ENCODE measurements at places on chromosomes 5 and 9.

- DNase-seq, result no peak
Measured at GRCh38 chr5:128276537-128277216, 193.1 kb downstream of the SLC12A2 start.

DNA sequence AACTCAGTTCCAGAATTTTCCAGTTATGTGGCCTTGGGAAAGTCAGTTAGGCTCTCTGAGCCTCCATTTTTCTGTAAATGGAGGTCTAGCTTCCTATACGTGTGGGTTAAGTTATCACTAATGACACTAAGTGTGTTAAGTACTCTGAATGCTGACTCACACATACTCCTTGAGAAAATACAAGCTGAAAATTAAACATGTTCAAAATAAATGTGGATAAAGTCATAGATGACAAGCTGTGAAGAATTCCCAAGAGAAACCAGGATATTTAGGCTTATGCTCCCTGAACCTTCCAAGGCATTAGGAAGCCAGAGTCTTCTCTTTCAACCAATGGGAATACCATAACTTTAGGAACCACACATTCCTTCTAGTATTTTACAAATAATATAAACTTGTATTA lies 58.1 kb downstream of the ABCA1 start:
- DNase-seq, result no peak

DNA sequence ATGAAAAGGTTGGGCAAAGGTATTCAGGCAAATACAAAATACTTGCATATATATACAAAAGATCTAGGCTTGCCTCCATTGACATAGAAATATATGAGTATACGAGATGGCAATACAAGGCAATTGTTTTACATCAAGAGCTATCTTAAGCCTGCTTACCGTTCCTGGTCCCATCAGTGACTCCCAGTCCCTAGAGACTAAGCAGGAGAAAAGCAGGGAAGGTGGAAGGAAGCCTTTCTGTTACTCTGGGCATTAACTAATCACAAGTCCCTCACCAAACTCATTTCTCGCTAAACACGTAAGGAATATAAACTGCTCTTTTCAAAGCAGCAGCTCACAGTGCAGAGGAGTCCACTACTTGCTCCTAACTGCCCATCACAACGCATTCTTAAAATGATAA lies 125.2 kb downstream of the ZNF608 start:
- no peak for DNase-seq

DNA sequence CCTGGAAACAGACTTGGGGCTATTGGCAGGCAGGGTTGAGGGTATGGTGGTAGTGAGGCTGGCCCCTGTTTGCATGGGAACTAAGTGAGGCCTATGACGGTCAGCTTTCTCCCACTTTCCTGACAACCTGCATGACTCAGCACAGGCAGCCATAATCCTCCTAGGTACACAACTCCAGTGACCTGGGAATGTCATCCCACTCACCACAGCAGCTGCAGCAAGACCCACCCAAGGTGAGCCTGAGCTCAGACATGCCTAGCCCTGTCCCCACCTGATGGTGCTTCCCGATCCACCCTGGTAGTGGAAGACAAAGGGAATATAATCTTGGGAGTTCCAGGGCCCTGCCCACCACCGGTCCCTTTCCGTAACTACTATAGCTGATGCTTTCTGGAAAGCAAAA lies 178.7 kb downstream of the NDUFS4 start:
- DNase-seq, result no peak

DNA sequence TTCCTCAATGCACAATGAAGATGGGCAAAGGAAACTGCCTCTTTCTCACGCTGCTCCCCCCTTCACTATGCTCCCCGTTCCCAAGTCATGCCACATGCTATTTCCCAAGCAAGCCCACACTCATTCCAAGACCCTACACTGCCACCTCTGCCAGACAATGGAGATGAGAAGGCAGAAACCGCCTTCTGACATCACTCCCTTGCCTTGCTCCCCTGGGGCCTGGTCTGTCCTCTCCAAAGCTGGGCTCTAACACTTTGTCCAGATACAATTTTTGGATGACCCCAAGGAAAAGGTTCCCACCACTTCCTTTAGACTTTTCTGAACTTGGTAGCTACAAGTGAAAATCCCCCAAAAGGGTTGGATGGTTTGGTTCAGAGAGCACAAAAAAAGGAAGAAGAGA lies 7.2 kb upstream of the ADRA1B start:
- DNase-seq, result no peak

GRCh38 chr5:26009742-26010141 lies 1028.6 kb downstream of the CDH9 start:
- no peak for DNase-seq

GRCh38 chr5:122775550-122776542 lies 966 bp downstream of the SNX2 start:
- DNase-seq, result peak; percentile 21

GRCh38 chr5:5039918-5040317 lies 100.2 kb upstream of the ADAMTS16 start:
- DNase-seq, result peak; percentile 61

DNA sequence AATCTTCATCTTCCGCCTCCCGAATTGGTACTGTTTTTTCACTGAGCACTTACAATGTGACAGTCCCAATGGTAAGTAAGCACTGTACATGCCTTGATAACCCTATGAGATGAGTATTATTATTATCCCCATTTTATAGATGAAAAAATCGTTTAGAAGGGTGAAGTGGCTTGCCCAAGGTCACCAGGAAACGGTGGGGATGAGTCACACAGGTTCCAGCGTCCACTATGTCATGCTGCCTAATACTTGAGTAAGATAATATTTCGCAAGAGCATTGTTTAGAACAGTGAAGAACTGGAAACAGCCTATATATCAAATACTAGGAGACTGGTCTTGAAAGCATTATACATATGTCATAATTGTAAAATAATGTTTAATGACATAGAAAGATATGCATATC lies 12.9 kb downstream of the HAND1 start:
- no peak for DNase-seq

GRCh38 chr5:96922499-96923244 lies 13.2 kb upstream of the LNPEP start:
- DNase-seq, result peak; percentile 78

- DNase-seq, result no peak
Measured at GRCh38 chr5:174601946-174602345, 122.4 kb upstream of the MSX2 start.

GRCh38 chr5:131649161-131649560 lies 14.1 kb upstream of the RAPGEF6 start:
- no peak for DNase-seq

GRCh38 chr5:154087260-154087659 lies 48.5 kb downstream of the MFAP3 start:
- DNase-seq, result no peak

- DNase-seq, result no peak
Measured at GRCh38 chr5:113382731-113383130, 52.1 kb downstream of the TSSK1B start.

- no peak for DNase-seq
Measured at GRCh38 chr9:121678501-121679022, 27.1 kb downstream of the DAB2IP start.

DNA sequence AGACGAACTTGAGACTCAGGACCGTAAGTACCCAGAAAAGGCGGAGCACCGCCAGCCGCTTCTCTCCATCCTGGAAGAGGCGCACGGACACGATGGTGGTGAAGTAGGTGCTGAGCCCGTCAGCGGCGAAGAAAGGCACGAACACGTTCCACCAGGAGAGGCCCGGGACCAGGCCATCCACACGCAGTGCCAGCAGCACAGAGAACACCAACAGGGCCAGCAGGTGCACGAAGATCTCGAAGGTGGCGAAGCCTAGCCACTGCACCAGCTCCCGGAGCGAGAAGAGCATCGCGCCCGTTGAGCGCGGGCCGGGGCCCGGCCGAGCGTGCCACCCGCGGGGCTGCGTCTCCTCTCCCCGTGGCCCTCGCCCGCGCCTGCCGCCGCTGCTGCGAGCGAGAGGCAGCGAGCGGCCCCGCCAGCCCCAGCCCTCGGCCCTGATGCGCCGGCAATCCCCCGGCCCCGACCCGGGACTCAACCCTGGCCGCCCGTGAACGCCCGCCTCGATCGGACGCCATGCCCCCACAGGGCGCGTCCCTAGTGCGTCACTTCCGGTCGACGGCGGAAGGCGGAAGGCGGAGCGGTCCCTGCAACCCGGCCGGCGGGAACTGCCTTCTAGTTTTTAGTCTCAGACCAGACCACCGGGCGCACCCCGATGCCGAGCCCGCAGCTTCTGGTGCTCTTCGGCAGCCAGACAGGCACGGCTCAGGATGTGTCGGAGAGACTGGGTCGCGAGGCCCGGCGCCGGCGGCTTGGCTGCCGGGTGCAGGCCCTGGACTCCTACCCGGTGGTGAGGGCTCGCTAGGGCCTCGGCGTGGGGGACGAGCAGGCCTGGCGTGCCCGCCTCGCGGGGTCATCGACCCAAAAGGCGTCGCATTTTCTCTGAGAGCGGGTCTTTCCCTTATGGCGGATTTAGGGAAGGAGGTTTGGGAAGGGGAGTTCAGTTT lies at the start of the genes NDOR1 and TMEM203:
Gene NDOR1, plus strand, starts transcription at position 575 of the 944 bp plus-strand sequence. Its CDS starts 78 bp downstream, at position 653.
Gene TMEM203, minus strand, starts transcription at position 523 of the 944 bp plus-strand sequence. Its CDS starts 234 bp downstream, at position 289.
- DNase-seq, result peak; percentile 89

DNA sequence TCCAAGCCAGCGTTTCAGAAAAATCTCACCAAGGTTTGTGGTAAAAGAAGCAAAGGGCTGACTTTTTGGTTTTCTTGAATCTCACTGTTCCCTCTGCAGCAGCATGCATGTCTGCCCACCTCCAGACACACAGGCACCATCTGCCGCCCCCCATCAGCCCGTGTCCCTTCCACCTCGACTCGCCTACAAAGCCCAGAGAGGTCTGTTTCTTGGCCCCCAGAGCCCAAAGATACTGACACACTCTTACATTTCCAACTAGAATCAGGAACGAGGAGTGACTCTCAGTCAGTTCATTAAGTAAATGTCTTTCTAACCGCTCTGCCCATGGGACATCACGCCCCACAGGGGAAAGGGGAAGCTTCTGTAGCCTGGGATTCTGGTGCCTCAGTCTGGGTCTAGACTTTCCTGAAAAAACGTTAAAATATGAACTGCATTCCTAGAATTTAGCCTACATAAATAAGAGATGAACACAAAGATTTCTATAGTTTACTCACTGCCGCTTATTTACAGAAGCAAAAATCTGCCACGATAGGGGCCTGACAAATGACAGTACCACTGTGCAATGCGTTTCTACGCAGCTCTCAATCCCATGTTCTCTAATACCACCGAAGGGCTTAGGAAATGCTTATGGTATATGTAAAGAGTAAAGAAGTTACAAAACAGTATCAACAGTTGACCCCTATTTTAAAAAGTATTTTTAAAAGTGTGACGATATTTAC lies 4.1 kb downstream of the IL4 start:
- DNase-seq, result no peak

GRCh38 chr9:113687680-113688371 lies 188.3 kb upstream of the ZNF618 start:
- DNase-seq, result no peak

- no peak for DNase-seq
Measured at GRCh38 chr5:133687212-133688061, 75.1 kb upstream of the FSTL4 start.

DNA sequence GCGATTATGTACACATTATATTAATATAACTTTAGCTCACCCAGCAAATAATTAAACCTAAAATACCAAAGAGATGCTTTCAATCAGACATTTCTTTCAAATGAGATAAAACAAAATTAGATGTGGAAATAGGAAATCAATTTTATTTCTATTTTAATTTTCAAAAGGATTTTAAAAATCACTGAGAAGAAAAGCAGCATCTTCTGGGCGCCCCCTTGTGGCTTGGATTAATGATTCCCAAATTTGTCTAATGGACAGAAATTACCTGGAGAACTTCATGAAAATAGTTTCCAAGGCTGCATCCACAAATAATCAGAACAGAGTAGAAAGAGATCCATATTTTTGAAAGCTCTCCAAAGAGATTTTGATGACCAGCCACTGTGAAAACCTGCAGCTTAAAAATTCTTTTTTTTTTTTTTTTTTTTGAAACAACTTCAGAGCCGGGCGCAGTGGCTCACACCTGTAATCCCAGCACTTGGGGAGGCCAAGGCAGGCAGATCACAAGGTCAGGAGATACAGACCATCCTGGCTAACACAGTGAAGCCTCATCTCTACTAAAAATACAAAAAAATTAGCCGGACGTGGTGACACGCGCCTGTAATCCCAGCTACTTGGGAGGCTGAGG lies 50.9 kb upstream of the CEMIP2 start:
- peak; percentile 41 for DNase-seq
